Smooth muscle cell of the umbilical artery (primary cell): ENCODE measurements at places on chromosomes 2 and 18. TPM values are rescaled to one million over a fixed set of nuclear protein-coding genes. Genes with fewer than 3 reads are reported as not detected.

GRP gene
- total RNA-seq = not detected in 2 replicates

OSR1 gene
- total RNA-seq = 1.2 and 1.8 TPM in 2 replicates

DNAH6 gene
- 0.05 and 0.30 TPM in 2 replicates for total RNA-seq

RASGRP3 gene
- total RNA-seq = 0.69 and 1.8 TPM in 2 replicates
